HS-27A (cell line): ENCODE measurements at places on chromosomes 7 and 10.

GRCh38 chr7:135186841-135187253 lies 16.3 kb upstream of the CYREN start:
- no peak for DNase-seq

GRCh38 chr7:37218956-37219355 lies 229.7 kb downstream of the ELMO1 start:
- no peak for DNase-seq

DNA sequence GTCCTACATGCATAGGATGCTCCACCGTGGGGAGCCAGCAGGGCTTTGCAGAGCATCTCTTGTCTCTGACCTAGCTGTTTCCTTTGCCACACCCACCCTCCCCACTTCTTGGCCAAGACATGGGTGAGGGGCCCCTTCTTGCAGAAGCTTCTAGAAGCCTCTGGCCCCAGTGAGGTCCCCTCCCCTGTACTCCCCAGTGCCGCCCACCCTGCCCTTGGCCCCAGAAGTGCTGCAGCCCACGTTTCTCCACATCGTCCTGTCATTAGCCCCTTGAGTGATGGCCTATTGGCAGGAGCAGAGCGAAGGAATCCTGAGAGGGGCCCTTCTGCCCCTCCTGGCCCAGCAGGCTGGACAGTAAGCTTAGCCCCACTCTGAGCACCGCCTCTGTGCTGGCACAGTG lies 43.7 kb downstream of the ALOX5 start:
- DNase-seq = no peak

DNA sequence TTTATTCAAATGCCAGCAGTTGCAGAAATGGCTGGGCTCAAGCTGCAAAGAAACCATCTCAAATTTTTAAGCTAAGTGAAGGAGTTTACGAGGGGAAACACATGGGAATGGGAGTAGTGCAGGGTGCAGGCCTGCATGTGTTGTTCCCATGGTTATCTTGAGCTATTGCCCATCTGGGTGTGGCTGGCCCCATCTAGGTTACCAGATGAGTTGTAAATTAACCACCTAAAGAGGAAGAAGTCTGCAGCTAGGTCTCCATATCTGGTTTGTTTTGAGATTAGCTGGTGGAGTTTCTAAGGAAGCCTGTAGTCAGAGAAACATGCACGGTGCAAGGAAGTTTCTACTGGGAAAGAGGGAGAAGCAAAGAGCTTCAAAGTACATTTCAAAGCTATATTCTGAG lies 23.3 kb upstream of the STEAP2 start:
- DNase-seq = no peak

GRCh38 chr7:45098983-45099839 lies 10.4 kb upstream of the NACAD start:
- no peak for DNase-seq

GRCh38 chr10:21975378-21975990 lies 28.0 kb downstream of the DNAJC1 start:
- no peak for DNase-seq

GRCh38 chr10:25209618-25210017 lies 34.8 kb downstream of the GPR158 start:
- no peak for DNase-seq

GRCh38 chr7:156139112-156139511 lies 326.8 kb upstream of the SHH start:
- DNase-seq = no peak

DNA sequence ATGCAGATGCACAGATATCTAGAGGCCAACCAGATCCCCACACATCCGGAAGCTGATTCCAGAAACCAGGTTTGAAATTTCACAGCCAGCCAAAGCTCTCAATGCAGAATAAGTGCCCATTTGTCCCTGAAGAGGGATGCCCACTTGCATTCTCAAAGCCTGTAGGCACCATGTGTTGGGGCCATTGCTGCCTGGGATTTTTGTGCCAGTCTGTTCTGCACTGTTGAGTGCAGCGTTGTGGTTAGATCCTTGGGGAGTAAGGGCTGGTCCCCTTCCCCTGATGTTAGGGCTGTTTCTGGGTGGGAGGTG lies 62.4 kb downstream of the EEPD1 start:
- DNase-seq = no peak

- no peak for DNase-seq
Measured at GRCh38 chr7:148115308-148115707, 475.3 kb upstream of the C7orf33 start.

DNA sequence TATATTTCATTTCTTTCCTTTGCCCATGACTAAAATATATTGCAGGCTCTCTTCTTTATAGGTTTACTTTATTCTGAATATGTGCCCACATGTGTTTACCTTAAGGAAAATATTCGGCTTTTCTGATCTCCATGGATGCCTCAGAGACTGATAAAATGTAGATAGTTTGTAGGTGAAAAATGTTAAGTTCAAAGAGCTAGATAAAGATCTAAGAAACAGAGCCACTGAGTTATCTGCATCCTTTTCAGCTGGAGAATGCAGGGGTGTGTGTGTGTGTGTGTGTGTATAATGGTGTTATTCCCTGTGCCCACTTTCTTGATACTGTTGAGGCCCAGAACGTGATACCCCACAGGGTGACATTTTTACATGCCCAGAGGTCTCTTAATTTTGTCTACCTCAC lies 150.8 kb downstream of the LRRC4 start:
- DNase-seq = no peak

GRCh38 chr10:124596962-124597845 lies 135.6 kb downstream of the LHPP start:
- DNase-seq = no peak

DNA sequence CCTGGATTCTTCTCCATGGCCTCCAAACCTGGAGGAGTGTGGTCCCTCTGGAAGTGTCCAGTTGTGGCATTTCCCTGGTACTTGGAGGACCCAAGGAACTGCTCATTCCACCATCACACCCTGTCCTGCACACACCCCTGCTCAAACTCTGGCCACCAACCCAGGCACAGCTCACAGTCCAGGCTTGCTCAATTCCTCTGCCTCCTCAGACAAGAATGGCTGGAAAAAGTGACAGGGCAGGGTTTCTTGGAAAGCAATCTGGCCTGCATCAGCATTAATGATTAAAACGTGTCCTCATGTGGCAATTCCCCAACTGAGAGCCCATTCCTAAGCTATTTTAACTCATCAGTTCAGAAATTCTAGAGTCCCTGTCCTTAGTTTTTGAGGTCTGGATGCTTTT lies 17.2 kb upstream of the TPST1 start:
- DNase-seq = no peak

GRCh38 chr10:13717571-13717935 lies 130.8 kb downstream of the PRPF18 start:
- no peak for DNase-seq

DNA sequence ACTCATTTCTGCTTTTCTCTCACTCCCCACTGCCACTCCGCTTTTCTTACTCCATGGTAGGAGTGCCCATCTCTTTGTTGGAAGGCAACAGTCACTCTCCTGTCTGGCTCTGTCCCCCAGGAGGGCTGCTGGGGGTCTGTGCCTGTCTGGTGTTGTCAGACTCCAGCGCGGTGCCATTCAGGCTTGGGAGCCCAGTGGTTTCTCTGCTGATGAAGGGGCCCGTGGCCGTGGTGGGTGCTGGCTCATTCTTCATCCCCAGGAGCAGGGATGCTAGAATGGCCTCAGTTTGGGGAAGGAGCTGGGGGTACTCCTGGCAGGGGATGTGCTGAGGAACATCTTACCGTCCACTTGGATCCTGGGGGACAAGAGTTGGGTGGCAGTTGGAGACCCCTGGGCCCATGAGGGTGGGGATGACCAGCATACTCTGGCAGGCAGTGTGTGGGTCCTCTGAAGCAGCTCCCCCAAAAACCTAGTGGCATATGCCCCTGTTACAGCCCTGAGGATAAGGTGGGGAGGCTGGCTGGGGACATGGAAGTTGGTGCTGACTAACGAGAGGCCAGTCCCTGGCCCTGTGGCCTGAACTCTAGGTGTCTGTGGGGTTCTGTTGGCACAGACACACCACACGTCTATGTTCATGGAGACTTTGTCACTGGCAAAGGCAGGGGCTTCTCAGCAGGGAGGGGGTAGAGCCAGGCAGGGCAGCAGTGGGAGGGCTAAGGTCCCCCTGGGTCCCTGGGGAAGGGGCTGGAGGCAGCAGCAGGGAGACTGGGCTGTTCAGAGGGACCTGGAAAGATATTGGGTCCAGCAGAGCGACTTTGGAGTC lies 102.8 kb upstream of the RET start:
- DNase-seq = no peak

- DNase-seq = no peak
Measured at GRCh38 chr7:149878523-149878921, 4.8 kb downstream of the ATP6V0E2 start.

DNA sequence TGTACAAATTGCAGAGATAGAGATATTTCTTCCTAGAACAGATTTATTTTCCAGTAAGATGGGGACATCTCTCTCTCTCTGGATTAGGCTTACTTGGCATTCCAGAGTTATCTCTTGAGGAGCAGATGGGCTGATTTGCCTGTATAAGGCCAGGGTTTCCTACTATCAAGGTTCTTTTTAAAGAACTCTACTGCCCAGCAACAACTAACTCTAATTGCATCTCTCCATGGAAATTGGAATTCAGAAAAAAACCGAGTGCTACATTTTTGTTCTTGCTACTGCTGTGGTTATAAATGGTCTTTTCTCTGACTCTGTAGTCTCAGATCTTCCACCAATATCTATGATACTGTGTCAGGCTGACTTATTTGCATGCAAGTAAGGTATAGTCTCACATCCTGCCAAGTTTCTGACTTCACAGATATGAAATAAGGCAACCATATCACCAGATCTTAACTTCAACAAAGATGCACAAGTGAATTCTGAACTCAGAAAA lies 161.1 kb downstream of the CRPPA start:
- no peak for DNase-seq

- no peak for DNase-seq
Measured at GRCh38 chr10:84499846-84500245, 171.5 kb downstream of the CCSER2 start.

DNA sequence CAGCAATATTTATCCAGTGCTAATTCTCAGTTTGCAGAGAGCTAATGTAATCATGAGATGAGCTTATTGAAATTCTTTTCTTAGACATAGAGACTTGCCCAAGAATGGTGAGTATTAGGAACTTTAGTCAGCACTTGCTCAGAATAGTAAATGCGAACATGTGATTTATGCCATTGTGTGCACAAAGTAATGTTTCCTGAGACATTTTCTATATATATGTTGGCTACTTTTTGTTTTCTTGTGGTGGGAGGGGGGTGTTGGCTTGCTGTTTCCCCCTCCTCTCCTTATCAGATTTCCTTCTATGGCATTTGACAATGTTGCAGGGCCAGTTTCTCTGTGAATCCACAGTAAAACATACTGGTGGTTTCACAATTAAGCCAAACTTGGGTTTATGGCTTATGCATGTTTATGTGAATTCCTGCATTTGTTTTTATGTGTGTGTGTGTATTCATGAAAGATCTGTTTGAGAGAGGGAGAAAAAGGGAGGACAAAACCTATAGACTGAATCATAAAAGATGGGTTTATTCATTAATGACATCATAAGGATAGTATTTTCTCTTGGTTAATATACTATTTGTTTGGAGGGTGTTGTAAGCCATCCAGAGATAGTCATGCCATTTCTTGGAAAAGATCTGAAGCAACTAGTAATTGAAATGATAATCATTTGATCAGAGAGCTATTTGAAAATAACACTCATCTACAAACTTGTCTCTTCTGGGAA lies 36.3 kb downstream of the ARID5B start:
- DNase-seq = no peak

GRCh38 chr7:56291-56913 lies 136.0 kb upstream of the FAM20C start:
- no peak for DNase-seq

GRCh38 chr10:2992401-2993198 lies 74.7 kb upstream of the PFKP start:
- DNase-seq = no peak

GRCh38 chr10:130428936-130429335 lies 292.7 kb downstream of the GLRX3 start:
- DNase-seq = no peak

DNA sequence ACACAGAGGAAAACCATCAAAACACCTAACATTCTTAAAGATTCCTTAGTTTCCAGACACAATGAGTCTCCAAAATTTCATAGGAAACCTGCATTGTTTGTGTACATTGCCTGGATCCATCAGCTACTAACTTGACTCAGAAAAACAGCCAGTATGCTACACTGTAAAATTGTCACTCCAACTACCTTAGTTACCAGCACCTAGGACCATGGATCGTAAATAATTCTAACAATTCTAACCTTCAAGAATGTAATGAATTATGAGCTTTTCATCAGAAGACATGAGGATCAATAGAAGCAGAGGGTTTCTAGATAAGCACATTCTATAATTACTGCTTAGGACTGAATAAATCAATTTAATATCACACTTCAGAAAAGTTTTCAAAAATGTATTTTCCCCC lies 851.5 kb downstream of the SORCS1 start:
- DNase-seq = no peak

DNA sequence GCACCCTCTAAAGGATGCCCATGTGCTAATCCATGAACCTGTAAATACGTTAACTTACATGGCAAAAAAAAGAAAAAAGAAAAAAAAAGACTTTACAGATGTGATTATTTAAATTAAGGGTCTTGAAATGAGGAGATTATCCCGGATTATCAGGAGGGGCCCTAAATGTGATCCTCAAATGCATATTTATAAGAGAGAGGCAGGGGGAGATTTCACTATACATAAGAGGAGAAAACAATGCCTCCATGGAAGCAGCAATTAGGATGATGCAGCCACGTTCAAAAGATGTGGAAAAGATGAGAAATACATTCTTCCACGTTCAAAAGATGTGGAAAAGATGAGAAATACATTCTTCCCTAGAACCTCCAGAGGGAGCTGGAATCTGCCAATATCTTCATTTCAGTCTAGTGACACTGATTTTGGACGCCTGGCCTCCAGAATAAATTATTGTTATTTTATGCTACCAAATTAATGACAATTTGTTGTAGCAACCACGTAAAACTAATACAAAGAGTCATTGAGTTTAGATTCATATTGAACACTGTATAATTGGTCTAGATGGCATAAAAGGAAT lies 328.4 kb upstream of the GNAI1 start:
- peak; percentile 17 for DNase-seq

- DNase-seq = peak; percentile 17
Measured at GRCh38 chr10:88707429-88708155, 1.5 kb downstream of the LIPK start.

GRCh38 chr7:147759327-147759943 lies 831.1 kb upstream of the C7orf33 start:
- DNase-seq = no peak

- no peak for DNase-seq
Measured at GRCh38 chr7:16765436-16765859, 11.9 kb downstream of the TSPAN13 start.

- no peak for DNase-seq
Measured at GRCh38 chr10:132716691-132717490, 69.1 kb downstream of the NKX6-2 start.

GRCh38 chr7:121591926-121592325 lies 195.8 kb upstream of the FAM3C start:
- DNase-seq = no peak

DNA sequence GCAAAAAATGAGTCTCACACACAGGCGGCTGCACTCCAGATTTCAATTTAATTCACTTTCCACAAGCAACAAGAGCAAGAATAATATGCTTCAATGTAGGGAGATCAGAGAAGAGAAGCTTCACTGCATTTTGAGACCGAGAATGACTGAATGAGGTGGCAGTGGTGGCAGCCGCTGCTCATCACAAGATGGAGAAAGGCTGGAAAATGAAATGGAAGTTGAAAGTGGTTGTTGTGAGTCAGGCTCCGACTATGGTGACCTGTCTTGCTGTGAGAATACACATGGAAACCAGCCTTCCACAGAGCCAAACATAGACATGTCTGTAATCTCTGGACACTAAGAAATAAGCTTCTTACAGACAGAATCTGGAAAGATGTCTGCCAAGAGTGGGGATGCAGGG lies 499.6 kb upstream of the LRRN3 start:
- DNase-seq = no peak
